NCI-H345 (cell line): ENCODE measurements at places on chromosomes 13 and 19.
A peak's percentile ranks its signal among the peaks of the same experiment; 100 is the strongest.

GRCh38 chr13:77386880-77387606, 60.1 kb upstream of the MYCBP2 start:
- no peak for DNase-seq

GRCh38 chr13:99341969-99342722, 34.9 kb upstream of the GPR183 start:
- DNase-seq, result no peak

DNA sequence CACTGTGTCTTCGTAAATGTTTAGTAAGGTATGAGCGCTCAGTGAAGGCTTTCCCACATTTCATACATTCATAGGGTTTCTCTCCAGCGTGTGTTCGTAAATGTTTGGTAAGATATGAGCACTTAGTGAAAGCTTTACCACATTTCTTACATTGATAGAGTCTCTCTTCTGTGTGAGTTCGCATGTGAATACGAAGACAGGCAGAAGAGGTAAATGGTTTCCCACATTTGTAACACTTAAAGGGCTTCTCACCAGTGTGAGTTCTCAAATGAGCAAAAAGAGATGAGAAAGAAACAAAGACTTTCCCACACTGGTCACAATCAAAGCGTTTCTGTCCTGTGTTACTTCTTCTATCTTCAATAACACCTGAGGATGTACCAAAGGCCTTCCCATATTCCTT, 31.3 kb downstream of the ZNF560 start:
- DNase-seq, result no peak

GRCh38 chr13:27132538-27132937, 39.1 kb downstream of the USP12 start:
- DNase-seq, result no peak

GRCh38 chr13:114140906-114141250, 8.5 kb upstream of the RASA3 start:
- no peak for DNase-seq

DNA sequence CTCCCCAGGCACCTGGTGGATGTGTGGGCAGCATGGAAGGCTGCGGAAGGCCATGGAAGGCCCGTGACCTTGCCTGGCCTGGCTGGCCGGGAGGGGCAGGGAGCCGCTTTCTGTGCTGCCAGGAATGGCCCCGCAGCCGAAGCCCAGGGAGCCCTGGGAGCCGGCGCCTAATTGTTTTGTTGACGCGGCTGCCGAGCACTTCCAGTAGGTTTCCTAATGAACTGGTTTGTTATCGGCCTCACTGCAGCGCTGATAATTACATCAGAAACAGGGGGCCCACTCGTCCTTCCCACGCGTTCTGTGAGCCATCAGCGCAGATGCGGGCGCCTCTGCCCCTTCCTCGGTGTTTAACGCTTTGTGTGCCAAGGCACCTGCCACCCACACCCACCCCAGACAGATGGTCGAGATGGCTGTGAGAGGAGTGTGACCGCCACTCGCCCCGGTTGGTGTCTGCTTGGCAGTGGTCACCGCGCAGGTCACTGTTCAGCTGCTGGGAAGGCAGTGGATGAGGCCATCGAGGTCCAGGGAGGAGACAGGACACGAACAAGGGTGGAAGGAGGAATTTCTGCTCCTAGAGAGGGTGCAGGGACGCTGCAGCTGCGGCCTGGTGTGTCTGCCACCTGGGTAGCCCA, 124.5 kb downstream of the KDM4B start:
- DNase-seq, result no peak

DNA sequence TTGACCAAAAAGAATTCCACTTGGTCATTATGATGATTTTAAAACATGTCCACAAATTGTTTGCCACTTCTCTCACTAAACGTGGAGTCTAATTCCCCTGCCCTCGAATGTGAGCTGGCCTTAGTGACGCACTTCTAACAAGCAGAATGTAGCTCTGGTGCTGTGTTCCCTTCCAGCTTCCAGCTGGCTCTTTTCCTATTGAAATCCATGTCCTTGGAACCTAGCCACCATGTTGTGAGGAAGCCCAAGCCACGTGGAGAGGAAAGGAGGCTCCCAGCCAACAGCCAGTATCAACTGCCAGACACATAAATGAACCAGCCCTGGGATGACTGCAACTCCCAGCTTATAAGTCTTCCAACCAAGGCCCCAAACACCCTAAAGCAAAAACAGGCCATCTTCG, 23.6 kb upstream of the CEBPA start:
- DNase-seq, result no peak

- DNase-seq, result peak; percentile 74
Observed at GRCh38 chr19:47427241-47428176, 8.2 kb upstream of the MEIS3 start.

DNA sequence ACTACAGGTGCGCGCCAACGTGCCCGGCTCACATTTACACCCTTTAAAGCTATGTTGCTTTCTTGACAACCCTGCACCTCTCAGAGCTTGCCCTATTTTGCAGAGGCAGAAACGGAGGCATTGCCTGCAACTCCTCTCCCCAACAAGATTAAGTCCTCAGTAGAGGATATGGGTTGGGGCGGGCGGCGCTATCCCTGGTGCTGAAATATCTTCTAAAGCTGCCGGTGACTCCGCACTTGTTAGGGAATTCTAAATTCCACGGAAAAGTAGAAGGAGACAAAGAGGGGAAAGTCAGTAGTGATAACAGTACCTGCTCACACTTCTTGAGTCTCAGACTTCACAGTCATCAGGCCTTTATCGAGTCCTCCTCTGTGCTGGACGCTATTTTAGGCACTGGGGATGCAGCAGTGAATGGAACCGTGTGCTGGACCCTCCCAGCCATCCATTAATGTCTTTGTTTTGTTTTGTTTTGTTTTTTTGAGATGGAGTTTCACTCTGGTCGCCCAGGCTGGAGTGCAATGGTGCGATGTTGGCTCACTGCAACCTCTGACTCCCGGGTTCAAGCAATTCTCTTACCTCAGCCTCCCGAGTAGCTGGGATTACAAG, 18.0 kb downstream of the SLC5A5 start:
- no peak for DNase-seq

GRCh38 chr13:99196466-99197116, 4.1 kb upstream of the UBAC2 start:
- no peak for DNase-seq

DNA sequence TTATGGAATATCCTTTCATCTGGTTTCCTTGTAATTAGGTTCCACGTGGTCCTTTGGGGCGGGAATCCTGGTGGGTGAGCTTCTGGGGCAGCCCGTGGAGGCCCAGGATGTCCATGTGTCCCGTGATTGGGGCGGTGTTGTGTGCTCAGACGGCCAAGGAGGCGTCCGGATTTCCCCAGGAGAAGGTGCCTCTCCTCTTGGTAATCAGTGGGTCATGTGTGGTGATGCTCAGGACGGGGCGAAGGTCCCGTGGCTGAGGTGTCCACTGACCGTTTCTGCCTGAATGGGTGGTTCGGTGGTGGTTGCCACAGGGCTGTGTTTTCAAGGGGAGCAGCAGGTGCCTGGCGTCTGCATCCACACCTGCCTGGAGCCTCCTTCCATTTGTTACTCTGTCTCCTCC, 52.2 kb upstream of the F7 start:
- no peak for DNase-seq

GRCh38 chr19:23403052-23403451, 7.8 kb upstream of the ZNF91 start:
- no peak for DNase-seq

DNA sequence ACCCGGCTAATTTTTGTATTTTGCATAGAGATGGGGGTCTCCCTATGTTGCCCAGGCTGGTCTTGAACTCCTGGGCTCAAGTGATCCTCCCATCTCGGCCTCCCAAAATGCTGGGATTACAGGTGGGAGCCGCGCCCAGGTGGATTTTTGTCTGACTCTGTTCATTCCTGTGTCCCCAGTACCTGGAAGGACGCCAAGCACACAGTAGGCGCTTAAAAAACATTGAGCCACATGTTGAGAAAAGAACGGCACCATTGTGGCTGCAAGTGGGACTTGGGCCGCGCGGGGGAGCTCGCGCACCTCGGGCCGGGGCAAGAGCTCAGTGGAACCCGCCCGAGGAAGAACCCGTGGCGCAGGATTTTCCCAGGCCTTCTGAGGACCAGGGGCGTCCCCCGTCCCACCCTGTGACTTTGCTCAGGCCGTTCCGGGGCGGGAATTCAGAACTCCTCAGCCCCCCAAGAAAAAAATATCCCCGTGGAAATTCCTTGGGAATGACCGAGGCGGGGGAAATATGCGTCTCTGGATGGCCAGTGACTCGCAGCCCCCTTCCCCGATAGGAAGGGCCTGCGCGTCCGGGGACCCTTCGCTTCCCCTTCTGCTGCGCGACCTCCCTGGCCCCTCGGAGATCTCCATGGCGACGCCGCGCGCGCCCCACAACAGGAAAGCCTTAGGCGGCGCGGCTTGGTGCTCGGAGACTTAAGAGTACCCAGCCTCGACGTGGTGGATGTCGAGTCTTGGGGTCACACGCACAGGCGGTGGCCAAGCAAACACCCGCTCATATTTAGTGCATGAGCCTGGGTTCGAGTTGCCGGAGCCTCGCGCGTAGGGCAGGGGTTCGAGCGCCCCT, 1.4 kb upstream of the ICAM1 start:
- DNase-seq, result peak; percentile 82

DNA sequence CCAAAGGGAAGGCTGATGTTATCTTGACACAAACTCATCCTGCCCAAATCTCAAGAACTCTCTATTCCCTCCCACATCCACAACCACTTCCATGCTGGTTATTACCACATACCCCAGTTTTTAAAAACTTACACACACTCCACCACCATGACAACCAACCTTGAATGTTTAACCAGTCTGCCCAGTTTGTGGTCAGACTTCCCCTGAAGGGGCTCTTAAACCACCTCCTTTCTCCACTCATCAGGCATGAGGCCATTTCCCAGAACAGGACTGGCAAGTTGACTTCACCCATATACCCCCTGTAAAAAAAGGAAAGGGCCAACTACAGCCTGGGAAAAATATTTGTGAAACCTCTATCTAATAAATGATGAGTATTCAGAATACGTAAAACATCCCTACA, 12.4 kb upstream of the ZSCAN4 start:
- no peak for DNase-seq

DNA sequence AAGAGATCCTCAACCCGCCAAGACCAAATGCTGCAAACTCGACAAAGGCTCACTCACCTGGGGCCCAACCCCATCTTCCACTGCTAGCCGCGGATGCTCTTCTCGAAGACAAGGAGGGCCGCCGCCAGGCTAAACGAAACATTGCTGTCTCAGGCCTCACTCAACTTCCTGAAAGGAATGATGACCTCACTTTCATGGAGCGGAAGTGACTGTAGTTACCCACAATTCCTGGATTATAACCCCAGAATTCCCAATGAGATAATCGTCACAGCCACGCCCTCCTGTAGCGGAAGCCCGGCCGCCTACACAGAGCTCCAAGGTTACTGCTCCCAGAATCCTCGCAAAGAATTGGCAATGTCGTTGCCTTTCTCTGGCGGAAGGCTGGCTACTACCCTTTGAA, 10.5 kb upstream of the ZNF112 start:
- no peak for DNase-seq

DNA sequence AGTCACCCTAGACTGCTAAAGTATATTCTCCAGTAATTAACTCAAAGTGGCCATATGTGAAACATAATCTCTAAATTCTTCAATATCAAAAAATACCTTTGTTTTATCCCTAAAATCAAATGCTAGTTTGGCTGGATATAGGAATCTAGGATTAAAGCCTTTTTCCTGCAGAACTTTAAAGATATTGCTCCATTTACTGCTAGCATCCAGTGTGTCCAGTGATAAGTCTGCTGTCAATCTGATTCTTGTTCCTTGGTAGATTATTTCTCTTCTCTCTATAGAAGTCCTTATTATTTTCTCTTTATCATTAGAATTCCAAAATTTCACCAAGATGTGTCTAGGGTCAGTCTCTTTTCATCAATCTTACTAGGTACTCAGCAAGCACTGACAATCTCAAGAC, 384.6 kb downstream of the FGF14 start:
- no peak for DNase-seq

DNA sequence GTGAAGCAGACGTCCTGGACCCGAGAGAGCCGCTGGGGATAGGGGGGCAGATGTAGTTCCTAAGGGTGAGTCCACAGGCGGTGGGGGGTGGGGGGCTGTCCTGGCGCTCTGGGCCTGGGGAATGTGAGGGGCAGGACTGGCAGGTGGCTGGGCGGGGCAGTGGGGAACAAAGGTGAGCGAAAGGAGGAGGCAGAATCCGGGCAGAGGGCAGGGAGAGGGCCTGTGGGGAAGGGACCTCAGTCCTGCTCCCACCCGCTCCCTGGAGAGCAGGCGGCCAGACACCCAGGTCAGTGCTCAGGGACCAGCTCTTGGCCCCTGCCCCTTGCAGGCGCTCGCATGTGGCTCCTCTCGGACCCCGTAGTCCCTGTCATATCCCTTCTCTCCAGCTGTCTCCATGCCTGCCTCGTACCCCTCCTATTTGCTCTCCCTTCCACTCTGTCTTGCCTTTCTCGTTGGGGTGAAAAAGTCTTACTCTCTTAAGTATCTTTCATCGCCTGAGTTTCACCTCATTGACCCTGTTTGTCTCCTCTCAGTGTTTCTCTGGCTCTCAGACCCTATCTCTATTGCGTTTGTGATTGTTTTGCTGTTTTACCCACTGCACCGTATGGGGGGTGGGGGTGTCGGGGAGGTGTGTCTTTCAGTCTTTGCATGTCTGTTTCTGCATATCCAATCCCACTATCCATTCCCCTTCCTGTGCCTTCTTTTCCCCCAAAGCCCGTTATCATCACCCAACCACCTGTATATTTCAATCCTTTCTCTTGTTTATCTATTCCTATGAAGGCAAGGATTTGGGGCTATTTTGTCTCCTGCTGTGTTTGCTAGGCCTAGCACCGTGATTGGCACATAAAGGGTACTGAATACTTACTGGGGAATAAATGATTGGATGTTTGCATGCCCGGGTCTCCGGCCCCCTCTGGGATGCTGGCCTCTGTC, 5.8 kb downstream of the SPHK2 start:
- DNase-seq, result no peak

GRCh38 chr13:111342721-111343120, 22.3 kb downstream of the TEX29 start:
- no peak for DNase-seq

DNA sequence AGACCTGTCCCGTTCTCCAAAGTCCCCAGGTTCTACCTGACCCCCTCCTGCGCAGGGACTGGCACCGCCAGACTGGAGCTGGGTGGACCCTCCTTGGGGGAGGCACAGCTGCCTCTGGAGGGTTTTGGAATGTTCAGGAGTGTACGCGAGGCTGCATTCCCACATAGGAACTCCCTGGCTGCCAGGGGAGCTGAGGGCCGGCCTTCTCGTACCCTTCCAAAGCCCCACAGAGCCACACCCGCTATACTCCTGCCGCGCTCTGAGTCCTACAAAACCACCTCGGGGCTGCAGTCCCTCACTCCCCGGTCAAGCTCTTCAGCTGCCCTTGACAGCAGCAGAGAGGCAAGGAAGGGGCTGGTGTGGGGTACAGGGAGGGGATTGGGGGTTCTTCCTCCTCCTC, 484 bp upstream of the MUC16 start:
- no peak for DNase-seq

GRCh38 chr19:45100846-45101252, 7.9 kb downstream of the PPP1R37 start:
- DNase-seq, result no peak
